ENCODE measurements at places on chromosomes 16 and 17.

GRCh38 chr16:21953541-21953902 lies 361 bp downstream of the UQCRC2 start:
- no peak for DNase-seq

- DNase-seq = no peak
Observed at GRCh38 chr17:55852734-55853133, 101.9 kb downstream of the PCTP start.

DNA sequence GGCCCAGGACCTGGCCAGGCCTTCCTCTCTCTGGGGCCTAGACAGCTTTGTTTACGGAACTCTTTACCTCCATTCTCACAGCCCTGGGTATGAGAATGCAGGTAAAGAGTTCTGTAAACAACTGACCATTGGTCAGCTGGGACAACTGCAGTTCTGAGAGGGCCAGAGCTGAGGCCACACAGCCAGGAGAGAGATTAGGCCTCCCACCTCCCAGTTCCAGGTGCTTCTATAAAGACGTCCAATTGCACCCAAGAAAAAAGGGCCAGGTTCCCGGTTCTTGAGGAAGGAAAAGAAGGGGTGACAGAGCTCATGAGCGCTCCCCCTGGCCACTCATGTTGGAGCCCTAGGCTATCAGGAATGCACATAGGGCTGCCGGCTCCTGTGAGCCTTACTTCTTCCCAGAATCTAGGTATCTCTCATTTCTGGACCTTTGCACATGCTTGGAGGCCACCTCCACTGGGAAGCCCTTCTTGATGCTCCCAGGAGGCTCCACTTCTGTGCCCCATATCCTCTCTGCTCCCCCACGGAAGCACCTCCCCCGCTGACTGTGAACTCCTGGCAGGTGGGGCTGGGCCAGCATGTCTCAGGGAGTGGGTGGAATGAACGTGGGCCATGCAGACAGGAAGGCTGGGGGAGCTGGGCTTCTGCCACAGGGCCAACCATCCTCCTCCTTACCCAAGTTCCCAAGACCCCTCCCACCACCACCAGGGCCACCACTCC lies 13.1 kb downstream of the CNGB1 start:
- DNase-seq = no peak

GRCh38 chr16:70610273-70611223 lies 35.8 kb upstream of the IL34 start:
- no peak for DNase-seq

DNA sequence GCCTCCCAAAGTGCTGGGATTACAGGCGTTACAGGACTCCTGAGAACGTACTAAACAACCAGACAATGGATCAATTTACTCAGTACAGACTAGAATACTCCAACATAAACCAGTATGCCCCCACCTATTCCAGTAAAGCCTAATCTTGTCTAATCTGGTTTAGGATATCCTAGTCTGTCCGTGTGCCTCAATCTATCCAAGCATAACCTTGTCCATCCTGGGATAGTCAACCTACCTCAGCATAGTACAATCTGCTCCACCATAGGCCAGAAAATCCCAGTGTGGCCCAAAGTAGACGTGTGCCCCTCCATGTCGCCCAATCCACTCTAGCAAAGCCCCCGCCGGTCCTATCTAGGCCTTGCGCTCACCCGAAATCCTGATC lies 625 bp downstream of the DVL2 start:
- DNase-seq = no peak

DNA sequence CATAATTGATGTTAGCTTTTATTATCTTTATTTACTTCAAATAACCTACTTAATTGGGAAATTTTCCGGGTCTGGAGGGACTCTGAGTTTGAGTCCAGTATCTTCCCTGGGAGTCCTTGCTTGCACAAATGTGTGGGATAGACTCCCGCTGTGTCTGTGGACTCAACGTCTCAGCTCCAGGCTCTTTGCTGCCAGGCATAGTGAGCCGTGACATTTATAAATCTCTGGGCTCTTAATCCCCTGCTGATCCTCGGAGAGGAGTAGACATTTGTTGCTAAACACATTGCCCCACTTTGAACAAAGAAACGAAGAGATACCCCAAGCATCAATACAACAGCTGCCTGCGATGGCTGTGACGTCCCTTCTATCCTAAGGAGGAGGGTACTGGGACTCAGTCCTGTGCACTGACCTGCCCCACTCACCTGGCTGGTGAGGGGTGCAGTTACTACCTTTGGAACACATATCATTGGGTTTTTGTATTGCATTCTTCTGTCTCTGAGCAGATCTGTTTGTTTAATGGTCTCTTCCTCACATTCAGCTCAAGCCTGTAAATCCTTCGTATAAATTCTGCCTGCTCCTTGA lies 316.9 kb downstream of the HAPSTR1 start:
- DNase-seq = no peak

DNA sequence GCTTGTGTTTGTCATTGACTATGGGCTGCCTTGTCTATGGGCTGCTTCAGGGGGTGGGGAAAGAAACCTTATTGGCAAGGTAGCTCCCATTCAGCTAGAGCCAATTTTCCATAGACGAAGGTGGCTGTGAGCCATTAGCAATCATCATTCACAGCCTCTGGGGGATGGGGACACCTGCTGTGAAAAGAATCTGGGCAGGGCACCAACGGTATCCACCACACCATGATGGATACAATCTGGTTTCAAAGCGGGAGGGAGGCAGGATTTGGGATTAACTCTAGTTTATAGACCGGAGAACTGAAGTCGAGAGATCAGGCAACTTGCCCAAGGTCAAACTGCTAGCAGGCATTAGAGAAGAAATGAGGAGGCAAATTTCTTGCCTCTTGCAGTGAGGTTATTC lies 182.3 kb downstream of the SHISA9 start:
- no peak for DNase-seq

- peak; percentile 15 for DNase-seq
Observed at GRCh38 chr16:1105888-1106620, 10.0 kb upstream of the C1QTNF8 start.

DNA sequence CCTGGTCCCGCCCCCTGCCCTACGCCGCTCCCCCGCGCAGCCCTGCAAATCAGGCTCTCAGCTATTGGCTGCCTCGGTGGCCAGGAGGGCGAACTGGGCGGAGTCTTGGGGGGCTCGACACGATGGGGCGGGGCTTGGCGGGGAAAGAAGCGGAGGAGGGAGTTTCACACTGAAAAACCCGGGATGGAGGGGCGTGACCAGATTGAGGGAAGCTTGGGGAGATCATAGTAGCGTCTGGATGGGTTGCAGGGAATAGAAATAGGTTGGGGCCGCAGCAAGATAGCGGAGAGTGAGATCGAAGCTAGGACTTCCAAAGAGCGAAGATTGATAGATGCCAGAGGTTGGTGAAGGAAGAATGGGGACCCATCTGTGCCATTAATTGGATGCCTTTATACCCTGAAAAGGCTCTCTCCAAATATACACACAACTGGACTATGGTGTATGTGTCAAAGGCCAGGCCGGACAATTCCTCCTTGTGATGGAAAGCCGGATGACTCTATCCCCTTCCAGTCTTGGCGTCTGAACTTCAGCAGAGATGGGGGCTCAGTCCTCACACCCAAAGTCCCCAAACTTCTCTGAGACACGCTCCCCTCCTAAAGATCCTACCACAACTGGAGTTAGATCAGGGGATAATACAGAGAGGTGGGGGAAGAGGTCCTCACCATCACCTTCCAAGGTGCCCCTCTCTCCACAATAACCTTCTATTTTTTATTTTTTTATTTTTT lies 376 bp upstream of the STAC2 start:
- DNase-seq = no peak

GRCh38 chr16:54630284-54630967 lies 300.2 kb upstream of the IRX5 start:
- DNase-seq = no peak

- no peak for DNase-seq
Observed at GRCh38 chr17:31691251-31691905, 167.7 kb downstream of the COPRS start.

- no peak for DNase-seq
Observed at GRCh38 chr17:13939222-13939621, 130.1 kb upstream of the COX10 start.

GRCh38 chr17:41619036-41619926 lies 5.1 kb downstream of the KRT17 start:
- DNase-seq = no peak

DNA sequence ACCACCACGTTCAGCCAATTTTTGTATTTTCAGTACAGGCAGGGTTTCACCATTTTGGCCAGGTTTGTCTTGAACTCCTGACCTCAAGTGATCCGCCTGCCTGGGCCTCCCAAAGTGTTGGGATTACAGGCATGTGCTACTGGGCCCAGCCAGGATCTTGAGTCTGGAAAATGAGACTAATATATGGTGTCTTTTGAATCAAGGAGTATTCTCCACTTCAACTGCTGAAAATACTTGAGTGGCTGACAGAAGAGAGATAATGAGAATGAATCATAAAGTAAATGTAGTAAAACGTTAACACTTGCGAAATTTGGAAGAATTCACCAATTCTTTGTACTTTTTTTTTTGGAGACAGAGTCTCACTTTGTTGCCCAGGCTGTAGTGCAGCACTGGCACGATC lies 16.6 kb downstream of the SMYD4 start:
- DNase-seq = no peak

DNA sequence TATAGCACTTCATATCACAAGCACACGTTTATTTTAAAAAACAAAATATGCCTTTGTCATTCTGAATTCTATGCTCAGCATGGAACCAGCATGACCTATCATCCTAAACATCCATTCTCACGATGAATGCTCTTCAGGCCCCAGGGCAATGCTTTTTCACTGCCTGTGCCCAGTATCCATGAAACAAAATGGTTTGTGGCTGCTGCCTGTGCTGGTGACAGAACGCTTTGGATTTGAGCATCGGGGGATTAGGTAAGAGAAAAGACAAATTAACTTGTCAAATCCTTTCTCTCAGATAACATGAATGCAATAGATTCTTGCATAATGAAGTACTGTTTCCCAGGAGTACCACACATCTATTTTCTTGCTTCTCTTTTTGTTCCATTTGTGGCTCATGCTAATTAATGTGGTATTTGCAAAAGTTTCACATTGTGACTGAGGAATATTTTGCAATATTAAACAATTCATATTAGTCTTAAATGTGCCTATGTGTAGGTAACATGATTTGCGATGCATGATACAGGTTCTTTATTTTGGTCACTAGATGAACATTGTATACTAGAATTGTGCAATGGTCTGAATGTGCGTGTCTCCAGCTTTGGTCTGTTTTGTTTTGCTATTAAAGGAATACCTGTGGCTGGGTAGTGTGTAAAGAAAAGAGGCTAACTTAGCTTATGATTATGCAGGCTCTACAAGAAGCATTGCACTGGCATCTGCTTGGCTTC lies 25.8 kb upstream of the SRSF1 start:
- no peak for DNase-seq

DNA sequence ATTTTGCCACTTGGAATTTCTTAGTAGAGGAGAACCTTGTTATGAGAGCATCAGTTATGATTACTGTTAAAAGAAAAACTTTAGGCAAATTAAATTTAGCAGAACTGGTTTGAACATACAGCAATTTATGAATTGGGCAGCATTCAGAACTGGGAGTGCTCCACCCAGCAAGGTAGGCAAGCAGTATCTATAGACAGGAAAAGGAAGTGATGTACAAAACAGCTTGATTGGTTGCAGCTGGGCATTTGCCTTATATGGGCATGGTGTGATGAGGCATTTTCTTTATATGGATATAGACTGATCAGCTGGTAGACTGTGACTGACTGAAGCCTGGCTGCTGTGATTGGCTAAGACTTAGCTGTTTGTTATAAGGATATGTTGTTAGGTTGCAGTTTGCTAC lies 17.6 kb upstream of the CYLD start:
- no peak for DNase-seq

DNA sequence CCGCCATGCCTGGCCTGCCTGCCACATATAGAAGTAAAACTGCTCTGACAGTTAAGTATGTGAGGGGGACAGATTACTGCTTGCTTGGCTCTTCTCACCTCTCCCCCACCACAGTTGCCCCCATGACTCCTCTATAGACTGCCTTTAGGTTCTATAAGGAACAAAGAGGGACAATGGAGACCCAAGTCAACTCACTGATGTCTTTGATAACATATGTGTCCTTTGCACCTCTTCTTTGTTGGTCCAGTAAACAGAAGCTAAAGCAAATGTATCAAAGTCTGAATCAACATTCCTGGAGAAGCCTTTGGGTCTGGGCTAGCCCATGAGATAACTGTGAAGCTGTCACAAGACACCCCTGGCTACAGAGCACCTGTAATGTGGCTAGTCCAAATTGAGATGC lies 27.1 kb downstream of the NUDT7 start:
- no peak for DNase-seq

DNA sequence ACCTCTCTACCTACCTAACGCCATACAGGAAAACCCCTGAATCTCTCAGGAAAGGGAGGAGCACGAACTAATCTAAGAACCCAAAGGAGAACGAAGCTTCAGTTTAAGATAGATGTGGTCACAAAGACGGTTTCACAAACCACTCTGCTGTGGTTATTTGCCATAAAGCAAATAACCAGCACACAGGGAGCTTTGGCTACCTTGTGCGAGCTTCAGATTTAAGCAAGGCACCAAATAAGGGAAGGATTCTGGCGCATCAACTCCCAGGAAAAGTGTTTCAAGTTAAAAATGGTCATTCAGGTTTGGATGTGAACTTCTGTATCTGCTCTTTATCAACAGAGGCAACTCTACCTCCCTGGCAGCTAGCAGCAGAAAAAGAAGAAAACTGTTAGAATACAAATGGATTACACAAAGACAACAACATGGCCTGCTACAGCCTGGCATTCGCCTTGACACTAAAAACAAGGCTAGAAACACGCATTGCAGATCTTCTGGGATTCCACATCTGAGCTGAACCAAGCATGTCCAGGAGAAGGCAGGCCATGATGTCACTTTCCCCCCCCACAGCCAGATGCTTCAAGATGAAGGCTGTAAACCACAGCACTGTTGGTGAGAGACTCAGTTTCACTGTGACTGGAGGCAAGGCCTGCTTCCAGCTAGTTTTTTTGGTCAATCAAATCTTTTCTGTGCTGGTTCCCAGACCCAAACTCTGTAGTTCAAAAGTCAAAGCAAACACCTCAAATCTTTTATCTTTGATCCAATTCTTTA lies 43.6 kb downstream of the SMG6 start:
- DNase-seq = peak; percentile 47

GRCh38 chr17:67620088-67620487 lies 97.6 kb upstream of the NOL11 start:
- no peak for DNase-seq

- DNase-seq = no peak
Observed at GRCh38 chr17:16381496-16381820, 567 bp downstream of the UBB start.
